Glomerular endothelial cell (primary cell): ENCODE measurements at places on chromosomes 4 and X. TPM values are rescaled to one million over a fixed set of nuclear protein-coding genes. Genes with fewer than 3 reads are reported as not detected.

Gene CXCL3
- total RNA-seq: 4.3 and 21.2 TPM in 2 replicates

Gene ZXDA
- 7.6 and 7.9 TPM in 2 replicates for total RNA-seq

Gene P2RY8
- total RNA-seq: 0.05 and 0.23 TPM in 2 replicates

Gene CLGN
- total RNA-seq: 1.2 and 7.6 TPM in 2 replicates

Gene TRAM1L1
- total RNA-seq: 1.4 and 3.7 TPM in 2 replicates

Gene HELT
- not detected in 2 replicates for total RNA-seq

Gene CXCL11
- total RNA-seq: 1.0 and 6.4 TPM in 2 replicates
